Stimulated activated CD8-positive, alpha-beta memory T cell treated with anti-CD3 and anti-CD28 coated beads, Interleukin-15, amount 100 ng/mL, for 1 hour (primary cell): ENCODE measurements at places on chromosomes 1 and 21.

DNA sequence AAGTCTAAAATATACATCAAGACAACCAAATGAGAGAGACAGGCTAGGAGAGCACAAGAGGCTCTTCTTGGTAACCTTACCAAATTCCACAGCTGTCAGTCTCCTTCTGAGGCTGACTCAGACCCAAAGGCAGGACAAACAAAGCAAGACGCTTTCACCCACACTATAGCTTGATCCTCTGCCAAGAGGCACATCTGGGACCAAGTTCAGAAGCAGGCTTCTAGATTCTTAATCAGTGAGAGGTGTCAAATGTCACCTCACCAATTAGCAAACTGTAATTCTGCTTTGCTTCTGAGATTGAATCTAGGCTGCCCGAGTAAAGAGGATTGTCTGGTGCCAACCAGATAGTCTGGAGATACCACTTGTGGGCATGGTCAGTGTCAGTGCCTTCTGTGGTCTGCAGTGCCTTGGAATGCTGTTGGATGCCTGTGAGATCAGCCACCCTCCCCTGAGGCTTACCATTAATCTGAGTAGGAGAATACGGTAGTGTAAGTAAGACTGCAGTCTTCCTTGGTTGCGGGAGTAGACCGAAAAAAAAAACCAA is 151.0 kb downstream of the FMN2 start:
- no peak for DNase-seq

DNA sequence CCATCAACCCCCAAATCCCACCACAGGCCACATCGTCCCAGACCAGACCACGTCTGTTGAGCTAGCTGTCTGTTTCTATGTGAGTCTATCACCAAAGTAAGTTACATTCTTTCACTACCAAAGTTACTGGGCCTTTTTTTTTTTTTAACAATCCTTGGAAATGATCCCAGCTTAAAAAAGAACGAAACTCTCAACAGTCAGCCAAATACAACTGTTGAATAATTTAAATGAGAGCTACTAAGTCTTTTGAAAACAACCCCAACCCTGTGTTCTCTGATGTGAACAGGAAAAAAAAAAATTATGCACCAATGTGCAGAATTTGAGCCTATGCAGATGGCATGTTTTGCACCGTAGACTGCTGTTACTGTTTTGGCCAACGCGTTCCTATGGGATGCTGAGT is 134.0 kb upstream of the ETS2 start:
- DNase-seq, result no peak

DNA sequence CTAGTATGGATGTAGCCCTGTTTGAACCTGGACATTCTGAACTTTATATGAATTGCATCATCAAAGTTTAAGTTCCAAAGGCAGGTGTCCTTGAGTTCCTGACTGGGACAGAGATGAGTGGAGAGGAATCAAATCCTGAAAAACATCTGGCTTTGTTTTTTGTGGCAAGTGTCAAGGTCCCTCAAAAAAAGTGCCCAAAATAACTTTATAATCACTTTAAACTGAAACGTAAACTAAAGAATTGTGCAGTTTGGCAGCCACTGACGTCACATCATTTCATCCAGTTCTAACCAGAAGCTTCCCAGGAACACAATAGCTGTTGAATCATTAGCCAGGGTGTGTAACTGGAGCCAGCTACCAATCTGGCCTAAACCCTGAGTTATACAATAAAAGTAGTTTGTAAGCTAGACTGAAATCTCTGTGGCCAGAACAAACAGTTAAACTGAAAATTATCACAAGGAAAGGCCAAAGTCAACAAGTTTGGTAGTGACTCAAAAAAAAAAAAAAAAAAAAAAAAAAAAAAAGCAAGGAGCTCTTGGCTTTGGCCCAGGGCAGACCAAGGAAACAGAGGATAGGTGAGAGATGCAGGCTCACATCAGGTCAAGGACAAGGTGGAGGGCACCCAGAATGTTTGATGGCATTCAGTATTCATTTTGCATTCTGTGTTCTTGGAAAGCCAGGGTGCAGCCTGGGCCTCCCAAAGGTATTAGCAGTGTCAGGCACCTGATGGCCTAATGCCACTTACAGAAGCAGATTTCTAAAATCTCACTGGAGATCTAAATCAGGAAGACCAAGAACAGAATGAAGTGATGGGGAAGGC is 74.3 kb downstream of the TNFSF18 start:
- no peak for DNase-seq

- DNase-seq, result no peak
Measured at GRCh38 chr1:110114173-110114572, 1.9 kb downstream of the UBL4B start.

GRCh38 chr1:18919197-18919905 is 17.0 kb upstream of the ALDH4A1 start:
- no peak for DNase-seq

GRCh38 chr1:180365039-180365438 is 135.0 kb downstream of the LHX4 start:
- no peak for DNase-seq

- no peak for DNase-seq
Measured at GRCh38 chr1:216144661-216145450, 278.4 kb downstream of the USH2A start.

- no peak for DNase-seq
Measured at GRCh38 chr1:198196630-198197029, 39.8 kb downstream of the NEK7 start.
